ENCODE measurements at places on chromosomes 4 and X.

DNA sequence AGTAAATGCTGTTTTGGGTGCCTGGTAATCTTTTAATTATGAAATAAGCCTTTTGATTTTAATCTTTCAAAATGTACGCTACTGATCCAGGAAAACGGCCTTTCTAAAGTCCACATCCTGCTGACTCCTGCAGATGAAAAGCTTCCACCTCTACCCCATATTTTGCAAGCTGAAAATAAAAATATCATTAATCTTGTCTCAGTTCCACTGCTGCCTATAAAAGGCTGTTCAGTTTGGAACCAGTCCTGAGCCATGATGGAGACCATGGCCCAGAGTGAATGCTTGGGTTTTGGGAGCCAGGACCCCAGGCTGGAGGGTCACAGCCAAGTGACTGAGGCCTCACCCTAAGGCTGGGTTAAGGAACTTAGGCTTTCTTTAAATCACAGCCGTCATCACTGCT is 110.8 kb downstream of the AFF1 start:
- H3K27ac ChIP-seq: peak overlapping the region; percentile 91
- H3K4me1 ChIP-seq: no peaks in the 10 kb centered on the region
- no peak for DNase-seq
- H3K27me3 ChIP-seq: no peaks in the 10 kb centered on the region

DNA sequence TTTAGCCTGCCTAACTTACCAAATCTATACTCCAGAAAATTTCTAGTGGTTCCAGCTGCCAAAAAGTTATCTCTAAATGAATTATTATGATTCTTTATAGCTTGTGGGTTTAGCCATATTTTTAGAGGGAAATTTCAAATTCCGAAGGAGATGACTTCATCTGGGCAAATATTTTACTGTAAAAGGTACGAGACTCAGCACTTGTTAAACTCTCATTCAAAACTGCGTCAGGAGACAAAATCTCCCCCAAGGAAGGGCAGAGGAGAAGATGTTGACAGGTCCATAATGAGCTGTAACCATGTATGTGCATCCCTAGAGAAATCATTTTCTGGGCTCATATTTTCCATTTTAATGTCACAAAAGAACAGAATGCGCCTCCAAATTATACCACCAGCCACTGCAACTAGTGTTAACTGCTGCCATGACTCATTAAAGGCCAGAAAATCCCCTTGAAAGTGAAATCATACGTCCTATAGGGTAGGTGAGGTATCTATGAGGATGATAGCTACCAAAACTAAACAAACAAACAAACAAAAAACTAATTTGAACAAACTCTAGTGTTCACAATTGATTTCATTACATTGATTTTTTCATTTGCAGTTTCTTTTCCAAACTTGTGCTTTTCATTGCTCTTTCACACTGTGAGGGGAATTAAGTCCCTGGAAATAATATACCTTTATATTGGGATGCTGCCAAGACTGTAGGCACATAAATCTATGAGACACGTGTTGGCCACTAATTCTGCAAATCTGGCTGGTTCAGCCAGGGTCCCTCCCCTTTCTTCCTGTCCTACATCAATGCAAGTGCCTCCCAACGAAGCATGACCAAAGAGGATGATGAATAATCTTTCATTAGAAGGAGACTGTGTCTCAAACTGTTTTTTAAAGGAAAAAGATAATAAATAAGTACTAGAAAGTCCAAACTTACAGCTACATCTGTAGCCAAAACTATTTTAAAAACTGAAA is 85.8 kb downstream of the ARHGAP6 start:
- H3K4me1 ChIP-seq: no peaks in the 10 kb centered on the region
- H3K27me3 ChIP-seq: no peaks in the 10 kb centered on the region
- H3K27ac ChIP-seq: no peak overlapping the region
- H3K36me3 ChIP-seq: no peaks in the 10 kb centered on the region

GRCh38 chrX:141673946-141674345 is 24.6 kb downstream of the SPANXD start:
- DNase-seq: no peak
- H3K27me3 ChIP-seq: no peaks in the 10 kb centered on the region
- H3K4me3 ChIP-seq: no peak overlapping the region

DNA sequence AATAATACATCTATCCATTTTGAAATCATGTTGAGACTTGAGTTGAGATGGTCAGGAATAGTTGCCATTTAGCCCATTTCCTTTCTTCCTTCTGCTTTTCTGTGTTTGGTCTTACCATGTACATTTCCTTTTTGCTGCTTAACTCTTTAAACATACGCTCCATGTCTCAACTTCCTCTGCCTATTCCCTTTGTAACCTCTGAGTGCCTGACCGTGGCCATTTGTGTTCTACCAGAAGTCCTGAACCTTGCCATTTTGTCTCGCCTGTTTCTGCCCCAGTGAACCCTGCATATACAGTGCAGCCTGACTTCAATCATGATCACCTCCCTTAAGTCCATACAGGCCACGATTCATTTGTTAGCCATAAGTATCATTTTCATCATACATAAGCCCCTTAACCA is 169.0 kb downstream of the RAPGEF2 start:
- no peaks in the 10 kb centered on the region for H3K4me1 ChIP-seq
- no peak for DNase-seq
- H3K27ac ChIP-seq: peak overlapping the region; percentile 46
- H3K4me3 ChIP-seq: no peak overlapping the region

DNA sequence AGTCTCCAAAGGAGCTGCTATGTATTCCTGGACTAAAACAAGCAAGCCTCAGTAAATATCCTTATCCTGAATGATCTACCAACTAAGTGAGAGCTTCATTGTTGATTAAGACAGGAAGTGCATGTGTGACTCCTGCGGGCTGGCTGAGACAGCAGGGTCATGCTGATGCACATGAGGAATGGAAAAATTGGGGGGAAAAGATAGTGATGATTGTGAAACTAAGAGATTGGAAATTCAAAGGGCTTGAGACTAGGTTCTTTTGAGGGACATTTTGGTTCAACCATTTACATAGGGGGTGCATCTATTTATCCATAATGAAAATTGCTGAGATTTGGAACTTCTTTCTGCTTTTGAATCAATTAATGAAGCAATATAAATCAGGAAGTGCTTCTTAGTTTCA is 61.1 kb upstream of the C1QTNF7 start:
- H3K27me3 ChIP-seq: no peaks in the 10 kb centered on the region
- no peak overlapping the region for H3K27ac ChIP-seq
- no peak for DNase-seq
- H3K4me1 ChIP-seq: no peaks in the 10 kb centered on the region

DNA sequence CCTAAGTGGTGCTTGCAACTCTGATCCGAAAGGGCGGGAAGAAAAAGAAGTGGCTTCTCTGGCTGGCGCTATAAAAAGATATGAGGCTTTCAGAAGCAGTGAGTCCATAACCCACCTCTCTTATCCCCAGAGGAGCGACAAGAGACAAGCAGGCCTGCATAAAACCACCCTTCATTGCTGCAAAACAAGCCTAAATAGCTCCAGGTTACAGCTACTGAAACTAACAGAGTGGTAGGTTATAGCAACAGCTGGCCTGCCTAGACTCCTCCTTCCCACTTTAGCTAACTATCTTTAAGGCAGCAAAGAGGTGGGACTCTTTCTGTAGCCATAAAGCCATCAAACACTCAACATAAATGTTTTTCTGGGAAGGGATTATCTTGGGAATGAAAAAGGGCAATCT is 245.0 kb upstream of the GPR101 start:
- H3K27me3 ChIP-seq: no peaks in the 10 kb centered on the region
- no peak overlapping the region for H3K4me3 ChIP-seq
- DNase-seq: no peak
- H3K27ac ChIP-seq: no peak overlapping the region
- H3K4me1 ChIP-seq: no peaks in the 10 kb centered on the region

GRCh38 chr4:138438608-138439007 is 196.5 kb upstream of the SLC7A11 start:
- H3K27ac ChIP-seq: no peak overlapping the region
- no peaks in the 10 kb centered on the region for H3K27me3 ChIP-seq
- no peaks in the 10 kb centered on the region for H3K36me3 ChIP-seq
- H3K4me1 ChIP-seq: no peaks in the 10 kb centered on the region
- DNase-seq: no peak

DNA sequence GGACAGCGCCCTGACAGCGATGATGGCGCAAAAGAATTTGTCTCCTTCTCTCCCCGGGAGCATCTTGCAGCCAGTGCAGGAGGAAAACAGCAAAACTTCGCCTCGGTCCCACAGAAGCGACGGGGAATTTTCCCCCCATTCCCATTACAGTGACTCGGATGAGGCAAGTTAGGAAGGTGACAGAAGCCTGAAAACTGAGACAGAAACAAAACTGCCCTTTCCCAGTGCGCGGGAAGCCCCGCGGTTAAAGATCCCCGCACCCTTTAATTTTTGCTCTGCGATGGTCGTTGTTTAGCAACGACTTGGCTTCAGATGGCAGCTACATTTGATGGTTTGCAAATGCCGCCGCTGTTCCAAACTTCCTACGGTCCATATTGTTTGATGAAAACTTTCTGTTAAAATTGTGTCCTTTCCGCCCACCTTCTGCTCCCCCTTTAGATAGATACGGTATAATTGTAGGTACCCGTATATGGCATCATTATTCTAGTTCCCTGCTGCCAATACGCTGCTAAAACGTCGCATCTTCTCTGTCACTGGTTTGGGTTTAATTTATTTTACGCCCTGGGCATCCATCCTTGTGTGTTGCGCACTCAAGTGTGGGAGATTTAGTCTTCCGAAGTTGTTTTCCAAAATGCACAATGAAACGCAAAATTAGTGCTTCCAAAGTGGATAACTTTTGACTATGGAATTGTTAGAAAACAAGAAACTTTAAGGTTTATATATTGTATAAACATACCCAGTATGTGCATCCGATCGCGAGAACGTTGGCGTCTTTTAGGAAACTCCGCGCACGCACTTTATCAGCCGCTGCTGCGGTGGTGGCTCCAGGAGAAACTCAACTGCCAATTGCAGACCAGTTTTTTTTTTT is 1.5 kb downstream of the ATOH1 start:
- H3K4me1 ChIP-seq: no peaks in the 10 kb centered on the region
- no peak for DNase-seq

GRCh38 chr4:183053681-183054080 is 45.4 kb upstream of the WWC2 start:
- no peaks in the 10 kb centered on the region for H3K36me3 ChIP-seq
- DNase-seq: no peak
- no peaks in the 10 kb centered on the region for H3K27me3 ChIP-seq
- H3K27ac ChIP-seq: no peak overlapping the region
- H3K4me3 ChIP-seq: no peak overlapping the region
- H3K4me1 ChIP-seq: no peaks in the 10 kb centered on the region

DNA sequence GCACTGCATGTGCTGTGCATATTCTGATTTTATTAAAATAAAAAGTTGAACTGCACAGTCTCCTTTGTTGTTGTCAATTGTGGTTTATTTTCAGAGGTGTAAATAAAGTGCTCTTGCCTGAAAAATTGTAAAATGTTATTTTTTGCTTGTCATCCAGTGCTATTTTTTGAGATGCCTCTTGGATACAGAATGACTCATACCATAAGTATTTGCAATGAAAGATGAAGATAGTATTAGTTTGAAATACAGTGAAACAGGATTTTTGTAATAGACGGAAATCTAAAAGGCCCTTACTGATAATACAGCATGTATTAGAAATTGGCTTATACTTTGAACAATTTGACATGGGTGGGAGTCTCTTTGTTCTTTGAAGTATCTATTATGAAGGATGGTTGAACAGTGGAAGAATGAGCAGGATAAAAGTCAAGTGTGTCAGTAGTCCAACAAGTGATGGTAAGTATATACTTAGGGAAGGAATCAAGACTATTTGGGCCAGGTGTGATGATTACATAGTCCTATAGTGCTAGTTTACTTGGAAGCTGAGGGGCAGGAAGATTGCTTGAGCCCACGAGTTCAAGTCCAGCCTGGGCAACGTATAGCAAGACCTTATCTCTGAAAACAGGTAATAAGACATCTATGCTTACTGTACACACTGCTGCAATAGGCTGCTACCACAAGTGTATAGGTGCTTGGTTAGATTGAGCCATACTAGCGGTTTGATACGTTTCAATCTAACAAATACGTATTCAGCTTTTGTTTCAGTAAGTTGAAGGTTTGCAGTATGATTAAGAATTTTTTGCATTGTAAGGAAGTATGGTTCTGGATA is 16.4 kb downstream of the DDX3X start:
- H3K4me3 ChIP-seq: no peak overlapping the region
- no peak overlapping the region for H3K27ac ChIP-seq
- H3K36me3 ChIP-seq: peaks cover 51% of the 10 kb centered on the region
- no peaks in the 10 kb centered on the region for H3K4me1 ChIP-seq
- no peaks in the 10 kb centered on the region for H3K27me3 ChIP-seq

DNA sequence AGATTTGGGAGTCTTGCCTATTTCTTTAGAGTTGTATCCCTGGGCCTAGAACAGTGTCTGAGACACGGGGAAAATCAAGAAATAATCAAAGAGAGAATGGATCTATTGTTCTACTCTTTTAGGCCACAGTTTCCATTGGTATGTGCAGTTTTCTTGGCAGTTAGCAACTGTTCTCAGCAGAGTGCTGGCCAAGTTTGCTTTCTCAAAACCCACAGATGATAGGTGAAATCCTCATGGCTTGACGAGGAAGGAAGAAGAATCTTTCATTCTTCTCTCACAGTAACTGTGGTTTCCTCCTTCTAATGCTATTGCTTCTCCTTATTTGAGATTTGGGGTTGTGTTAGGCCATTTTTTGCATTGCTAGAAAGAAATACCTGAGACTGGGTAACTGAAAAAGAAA is 42.2 kb downstream of the AGA start:
- H3K27ac ChIP-seq: no peak overlapping the region
- no peaks in the 10 kb centered on the region for H3K4me1 ChIP-seq
- no peaks in the 10 kb centered on the region for H3K36me3 ChIP-seq
- no peak overlapping the region for H3K4me3 ChIP-seq

DNA sequence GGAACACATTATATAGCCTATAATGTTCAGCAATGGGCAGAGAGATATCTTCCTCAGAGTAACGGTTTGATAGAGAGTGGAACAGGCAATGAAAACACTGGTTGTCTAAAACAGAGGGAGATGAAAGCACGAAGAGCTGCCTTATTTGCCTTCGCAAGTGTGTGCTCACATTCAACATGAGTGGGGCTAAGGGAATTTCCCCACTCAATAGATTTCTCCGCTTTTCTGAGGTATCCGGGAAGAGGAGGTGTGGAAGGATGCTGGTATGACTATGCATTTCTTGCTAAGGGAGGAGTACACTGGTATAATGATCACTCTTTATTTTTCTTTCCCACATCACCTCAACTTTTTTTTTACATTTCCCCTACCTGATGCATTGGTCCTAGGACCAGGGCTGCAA is 7.8 kb upstream of the GPR82 start:
- no peaks in the 10 kb centered on the region for H3K36me3 ChIP-seq
- H3K27me3 ChIP-seq: no peaks in the 10 kb centered on the region
- DNase-seq: no peak

- DNase-seq: no peak
- H3K4me3 ChIP-seq: no peak overlapping the region
- no peak overlapping the region for H3K27ac ChIP-seq
- H3K27me3 ChIP-seq: no peaks in the 10 kb centered on the region
- no peaks in the 10 kb centered on the region for H3K4me1 ChIP-seq
- no peaks in the 10 kb centered on the region for H3K36me3 ChIP-seq
These were observed 112.5 kb upstream of the BMP3 start for GRCh38 chr4:80918004-80918403.
